ENCODE measurements at places on chromosomes 1 and 21.

DNA sequence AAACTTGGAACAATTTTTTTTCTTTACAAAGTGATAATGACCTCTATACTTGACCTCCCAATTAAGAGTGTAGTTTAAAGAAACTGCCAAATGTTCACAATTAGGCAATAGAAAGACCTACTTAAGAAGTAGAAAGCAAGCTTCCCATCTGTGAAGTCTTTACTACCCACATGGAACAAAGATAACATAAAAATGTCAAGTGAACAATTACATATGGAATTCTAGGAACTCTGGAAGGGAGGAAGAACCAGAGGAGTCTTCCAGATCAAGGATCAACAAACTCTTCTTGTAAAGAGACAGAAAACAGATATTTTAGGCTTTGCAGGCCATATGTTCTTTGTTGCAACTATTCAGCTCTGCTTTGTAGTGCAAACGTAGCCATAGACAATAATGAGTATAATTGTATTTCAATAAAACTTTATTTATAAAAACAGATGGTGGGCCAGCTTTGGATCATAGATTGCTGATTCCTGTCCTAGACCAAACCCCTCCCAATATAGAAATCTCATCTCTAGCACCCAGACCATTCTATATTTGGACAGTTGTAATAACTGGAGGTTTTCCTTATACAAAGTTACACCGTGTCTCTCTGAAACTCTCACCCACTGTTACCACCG lies 68.4 kb upstream of the MAGI3 start:
- no peak for DNase-seq

- DNase-seq: no peak
Observed at GRCh38 chr1:23809751-23810171, 9.2 kb upstream of the GALE start.

DNA sequence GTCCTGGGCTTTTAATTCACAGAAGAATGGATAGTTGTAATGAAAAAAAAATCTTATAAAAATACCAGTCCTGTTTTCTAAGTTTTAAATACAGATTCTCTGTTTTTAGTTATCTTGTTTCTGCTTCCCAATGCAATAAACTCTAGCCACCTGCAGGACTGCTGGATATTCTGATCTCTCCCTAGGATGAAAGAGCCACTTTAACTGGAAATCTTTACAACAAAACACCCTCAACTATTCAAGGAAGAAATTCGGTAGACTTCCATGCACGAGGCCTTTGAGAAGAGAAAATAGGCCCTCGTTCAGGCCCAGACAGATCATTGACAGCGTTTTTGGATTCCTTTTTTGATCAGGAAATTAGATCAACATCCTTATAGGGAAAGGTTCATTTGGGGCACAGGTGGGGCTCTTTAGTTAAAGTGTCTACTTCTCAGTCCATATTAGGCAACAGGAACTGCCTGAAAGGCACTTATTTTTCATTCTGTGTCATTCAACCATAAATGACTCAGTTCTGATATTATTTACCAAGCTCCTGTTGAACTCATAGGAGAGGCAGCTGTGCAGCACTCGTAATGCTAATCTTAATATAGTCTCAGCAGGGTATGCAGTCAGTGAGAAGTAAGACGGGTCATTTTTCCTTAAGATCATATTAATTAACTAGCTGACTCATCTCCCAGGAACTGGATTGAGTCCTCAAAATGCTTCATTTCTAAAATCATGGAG lies 71.1 kb upstream of the ERRFI1 start:
- no peak for DNase-seq

DNA sequence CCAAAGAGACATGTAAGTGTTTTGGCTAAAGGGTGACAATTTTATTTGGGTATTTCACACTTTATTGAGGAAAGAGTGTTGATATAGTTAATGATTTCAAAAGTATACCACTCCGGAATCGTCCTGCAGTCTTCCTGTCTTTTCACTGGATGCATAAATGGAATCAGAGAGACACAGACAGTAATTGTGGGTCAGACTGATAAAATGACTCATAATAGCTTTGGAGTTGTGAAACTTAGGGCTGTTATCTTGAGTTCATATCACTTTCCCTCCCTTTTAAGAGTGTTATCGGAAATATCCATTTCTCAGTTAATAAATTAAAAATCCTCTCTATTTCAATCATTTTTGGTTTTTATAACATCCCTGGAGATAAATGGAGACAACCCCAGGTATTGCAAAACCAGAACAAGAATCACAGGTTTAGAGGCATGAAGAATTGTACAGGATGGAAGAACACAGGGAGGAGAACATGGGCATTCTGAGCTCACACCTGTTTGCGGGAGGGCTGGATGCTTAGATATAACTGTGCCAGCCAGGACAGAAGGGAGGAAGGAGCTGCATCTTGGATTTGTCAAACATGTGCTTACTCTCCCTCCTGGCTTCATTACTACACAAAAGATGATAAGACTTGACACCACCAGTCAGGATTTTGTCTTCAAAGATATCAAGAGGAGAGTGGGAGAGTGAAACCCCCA lies 185.4 kb downstream of the LMO4 start:
- no peak for DNase-seq

GRCh38 chr1:56200442-56200841 lies 378.9 kb downstream of the PLPP3 start:
- no peak for DNase-seq

DNA sequence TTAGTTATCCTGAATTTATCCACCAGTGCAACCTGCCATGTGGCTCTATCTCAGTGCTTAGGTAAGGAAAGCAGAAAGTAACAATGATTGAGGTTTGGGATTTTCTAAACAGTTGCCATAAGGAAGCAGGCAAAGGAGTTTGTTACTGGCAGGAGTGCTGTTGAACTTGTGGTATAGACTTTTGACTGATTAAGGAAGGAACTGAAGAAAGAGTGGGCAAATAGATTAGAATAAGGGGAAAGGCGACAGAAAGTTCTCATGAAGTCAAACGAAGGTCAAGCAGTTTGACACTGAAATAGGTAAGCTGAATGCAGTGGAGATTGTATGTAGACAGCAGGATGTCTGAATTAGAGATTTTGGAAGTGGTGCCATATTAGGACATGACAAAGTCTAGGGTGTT lies 24.2 kb upstream of the CR2 start:
- DNase-seq: no peak

DNA sequence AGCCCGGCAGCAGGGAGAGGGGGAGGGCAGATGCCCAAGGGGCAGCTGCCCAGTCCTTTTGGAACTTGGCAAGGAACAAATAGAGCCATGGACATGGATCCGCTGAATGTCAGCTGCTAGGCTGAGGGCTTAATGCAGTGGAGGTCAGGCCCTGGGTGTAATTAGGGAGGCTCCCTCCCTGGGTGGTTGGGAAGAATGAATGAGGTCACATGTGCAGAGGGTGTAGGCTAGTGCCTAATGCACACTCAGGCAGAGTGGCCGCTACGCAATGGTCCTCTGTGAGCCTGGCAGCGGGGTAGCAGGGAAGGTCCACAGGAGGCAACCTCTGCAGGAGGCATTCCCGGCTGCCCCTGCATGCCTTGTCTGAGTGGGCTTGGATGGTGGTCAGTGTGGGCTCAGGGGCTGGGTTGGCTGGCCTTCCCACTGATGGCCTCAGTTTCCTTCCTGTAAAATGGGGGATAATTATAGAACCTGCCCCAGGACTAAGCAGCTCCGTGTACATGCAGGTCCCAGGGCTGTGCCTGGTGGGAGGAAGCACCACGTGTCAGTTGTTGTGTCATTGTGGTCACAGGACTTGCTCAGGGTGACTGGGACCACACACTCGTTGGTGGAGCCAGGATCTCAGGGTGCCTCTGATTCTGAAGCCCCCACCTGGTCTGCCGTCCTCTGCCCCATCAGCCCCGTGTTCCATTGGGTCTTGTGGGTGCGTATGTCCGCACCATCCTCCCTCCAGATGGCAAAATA lies 81.6 kb upstream of the ACTL8 start:
- DNase-seq: no peak

DNA sequence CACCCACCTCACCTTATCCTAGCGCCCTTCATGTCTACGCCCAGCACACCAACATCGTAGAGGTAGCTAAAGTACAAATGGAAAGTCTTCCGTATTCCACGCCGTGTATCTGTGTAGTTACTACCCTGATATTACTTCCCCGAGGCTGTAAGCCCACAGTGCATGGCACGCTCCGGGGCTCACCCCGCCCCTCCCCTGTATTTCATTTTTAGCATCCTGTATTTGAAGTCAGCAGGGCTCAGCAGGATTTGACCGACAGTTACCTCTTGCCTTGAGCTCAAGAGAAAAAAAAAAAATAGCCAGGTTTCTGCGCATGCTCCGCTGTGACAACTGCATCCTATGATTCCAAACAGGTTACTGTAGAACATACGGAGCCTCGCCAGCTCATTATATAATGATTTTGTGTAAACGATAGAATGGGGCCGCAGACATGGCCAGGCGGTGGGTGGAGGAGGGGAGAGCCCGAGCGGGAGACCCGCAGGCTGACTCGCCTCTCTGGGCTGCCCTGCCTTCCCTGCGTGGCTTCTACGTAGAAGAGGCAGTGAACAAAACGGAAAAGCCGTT lies 1.3 kb downstream of the ABCG1 start:
- no peak for DNase-seq

DNA sequence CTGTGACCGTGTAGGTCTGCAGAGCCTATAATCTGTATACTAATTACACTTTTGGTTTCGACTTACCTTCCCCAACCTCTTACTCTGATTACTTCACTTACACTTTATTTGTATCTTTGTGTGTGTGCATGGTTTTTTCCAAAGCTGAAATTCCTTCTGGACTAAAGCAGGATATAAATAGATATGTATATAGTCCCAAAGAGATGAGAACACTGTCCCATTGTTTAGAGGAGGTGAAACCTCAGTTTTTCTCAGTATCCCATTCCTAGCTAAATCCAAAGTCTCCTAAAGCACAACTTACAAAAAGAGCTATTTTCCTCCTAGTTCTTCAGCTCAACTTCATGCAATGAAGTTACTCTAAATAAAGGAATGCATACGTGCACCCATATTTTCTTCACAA lies 442.2 kb downstream of the SMYD3 start:
- no peak for DNase-seq

DNA sequence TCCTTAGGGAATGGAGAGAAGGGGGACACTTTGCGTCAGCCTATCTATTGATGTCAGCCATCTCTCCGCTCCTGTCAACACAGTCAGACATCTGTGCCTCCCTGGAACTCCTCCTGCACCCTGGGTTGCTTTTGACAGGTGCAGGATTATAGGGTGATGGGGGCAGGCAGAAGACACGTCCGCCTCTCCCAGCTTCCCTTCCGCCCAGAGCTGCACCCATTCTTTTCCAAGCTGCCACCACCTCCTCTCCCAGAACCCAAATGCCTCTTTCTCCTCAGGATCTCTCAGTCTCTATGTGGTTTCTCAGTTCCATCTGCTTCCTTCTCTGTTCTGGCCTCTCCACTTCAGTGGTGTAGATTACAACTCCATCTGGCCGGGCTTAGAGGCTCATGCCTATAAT lies 17.1 kb upstream of the KIF1B start:
- DNase-seq: no peak

DNA sequence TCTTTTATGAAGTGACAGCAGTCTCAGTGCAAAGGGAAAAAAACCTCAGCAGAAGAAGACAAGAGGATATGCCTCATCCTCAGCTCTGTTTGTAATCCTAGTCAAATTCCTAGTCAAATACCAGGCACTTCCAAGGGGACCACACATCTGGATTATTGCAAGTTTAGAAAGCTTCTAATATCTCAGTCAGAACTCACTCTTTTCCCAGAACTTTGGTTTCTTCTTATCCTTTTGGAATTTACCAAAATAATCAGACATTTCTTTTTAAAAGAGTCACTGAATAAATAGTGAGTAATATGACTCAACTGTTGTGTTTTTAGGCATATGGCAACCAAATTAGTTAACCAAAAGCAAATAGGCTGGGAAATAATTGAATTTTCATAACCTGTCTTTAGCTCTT lies 47.8 kb downstream of the PRRX1 start:
- no peak for DNase-seq

- DNase-seq: no peak
Observed at GRCh38 chr21:19045876-19046275, 642.3 kb upstream of the TMPRSS15 start.

DNA sequence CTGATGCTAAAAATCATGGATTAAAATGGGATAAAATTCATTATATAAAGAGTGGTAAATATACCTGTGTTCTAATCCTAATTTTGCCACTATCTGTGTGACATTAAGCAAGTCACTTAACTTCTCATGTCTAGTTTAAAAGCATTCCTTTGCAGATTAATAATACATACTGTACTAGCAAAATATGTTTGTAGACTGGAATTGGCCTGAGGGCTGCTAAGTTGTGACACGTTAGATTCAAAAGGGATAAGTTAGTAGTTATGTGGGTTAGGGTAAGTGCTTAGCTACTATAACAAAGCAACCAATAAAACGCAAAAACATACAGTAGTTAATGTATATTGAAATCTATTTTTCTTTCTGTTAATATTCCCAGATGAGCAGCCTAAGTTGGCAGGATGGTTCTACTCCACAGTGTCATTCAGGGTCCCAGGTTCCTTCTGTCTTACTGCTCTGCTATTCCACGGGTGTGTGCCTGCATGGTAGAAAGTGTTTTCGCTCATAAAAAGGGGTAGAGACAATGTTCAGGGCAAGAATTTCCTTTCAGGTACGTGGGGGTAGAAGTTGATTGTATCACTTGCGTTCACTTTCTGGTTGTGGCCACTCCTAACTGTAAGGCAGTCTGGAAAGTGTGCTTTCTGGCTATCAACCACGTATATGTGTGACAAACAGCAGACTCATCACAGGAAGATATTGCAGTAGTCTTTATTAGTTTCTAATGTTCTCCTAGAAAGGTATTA lies 239.8 kb downstream of the NFIA start:
- no peak for DNase-seq

DNA sequence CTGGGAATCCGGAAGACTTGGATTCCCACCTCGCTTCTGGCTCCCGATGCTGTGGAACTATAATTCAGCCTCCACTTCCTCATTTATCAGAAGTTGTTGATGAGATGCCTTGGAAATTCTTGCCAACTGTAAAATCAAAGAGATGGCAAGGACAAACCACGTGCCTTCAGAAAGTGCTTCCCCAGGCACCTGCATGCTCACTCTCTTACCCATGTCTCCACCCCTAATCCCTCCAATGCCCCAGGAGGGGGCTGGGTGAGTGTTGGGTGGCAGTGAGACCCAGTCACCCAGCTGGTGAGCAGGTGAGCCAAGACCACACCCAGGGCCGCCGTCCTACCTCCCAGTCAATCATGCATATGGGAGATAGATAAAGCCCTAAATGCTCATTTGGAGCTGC lies 160.8 kb downstream of the PSMG1 start:
- DNase-seq: no peak

DNA sequence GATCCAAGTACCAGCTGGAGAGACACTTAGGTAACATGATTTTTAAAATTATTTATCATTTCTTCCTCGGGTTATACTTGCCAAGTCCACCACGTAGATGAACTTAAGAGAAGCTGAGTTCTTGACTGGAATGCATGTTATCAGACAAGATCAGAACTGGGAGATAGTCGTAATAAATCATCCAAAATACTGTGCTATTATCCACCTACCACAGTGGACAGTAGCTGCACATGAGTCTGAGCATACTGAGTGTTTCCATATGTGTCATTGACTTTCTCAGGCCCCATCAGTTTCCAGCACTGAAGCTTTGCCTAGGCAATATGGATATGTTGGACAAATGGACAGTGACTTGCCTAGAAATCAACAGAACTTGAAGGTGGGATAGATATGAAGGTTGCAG lies 77.9 kb upstream of the RRP15 start:
- DNase-seq: no peak
